ENCODE measurements at places on chromosomes 7 and 10.

DNA sequence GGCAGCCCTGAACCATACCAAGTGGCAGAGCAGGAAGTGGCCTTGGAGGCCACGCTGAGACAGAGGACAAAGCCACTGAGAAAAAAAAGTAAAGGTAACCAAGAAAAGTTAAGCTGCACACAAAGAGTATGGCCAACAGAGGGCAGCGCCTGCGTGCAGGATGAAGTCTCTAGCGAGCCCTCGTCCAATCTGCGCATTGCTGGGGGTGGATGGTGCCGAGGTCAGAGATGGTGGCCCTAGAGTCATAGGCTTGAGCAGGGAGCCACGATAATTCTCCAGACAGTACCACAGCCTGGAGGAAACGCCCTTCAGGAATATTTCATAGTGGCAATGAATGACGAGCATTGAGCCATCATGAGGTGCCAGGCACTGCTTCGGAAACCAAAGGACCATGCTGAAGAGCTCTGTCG lies 9.7 kb downstream of the ATP6V0E2 start:
- no peak for DNase-seq

DNA sequence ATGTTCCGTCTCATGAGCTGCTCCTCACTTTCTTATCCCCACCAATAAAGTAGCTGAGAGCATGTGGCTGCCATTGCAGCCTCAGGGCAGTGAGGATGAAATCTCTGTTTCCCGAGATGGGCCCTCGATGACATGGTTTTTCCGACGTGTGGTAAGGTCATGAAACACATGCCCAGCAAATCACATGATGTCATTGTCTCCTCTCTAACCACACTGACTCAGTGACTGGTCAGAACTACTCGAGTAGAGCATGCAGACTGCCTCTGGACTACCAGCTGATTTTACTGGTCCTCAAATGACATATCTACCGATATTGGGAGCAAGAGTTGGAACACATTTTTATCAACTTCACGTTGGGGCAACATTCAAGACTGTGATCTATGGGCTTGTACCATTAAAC lies 786.1 kb downstream of the CNTNAP2 start:
- DNase-seq, result no peak

- no peak for DNase-seq
These were observed 32.4 kb upstream of the MTPN start for GRCh38 chr7:136009488-136010079.

DNA sequence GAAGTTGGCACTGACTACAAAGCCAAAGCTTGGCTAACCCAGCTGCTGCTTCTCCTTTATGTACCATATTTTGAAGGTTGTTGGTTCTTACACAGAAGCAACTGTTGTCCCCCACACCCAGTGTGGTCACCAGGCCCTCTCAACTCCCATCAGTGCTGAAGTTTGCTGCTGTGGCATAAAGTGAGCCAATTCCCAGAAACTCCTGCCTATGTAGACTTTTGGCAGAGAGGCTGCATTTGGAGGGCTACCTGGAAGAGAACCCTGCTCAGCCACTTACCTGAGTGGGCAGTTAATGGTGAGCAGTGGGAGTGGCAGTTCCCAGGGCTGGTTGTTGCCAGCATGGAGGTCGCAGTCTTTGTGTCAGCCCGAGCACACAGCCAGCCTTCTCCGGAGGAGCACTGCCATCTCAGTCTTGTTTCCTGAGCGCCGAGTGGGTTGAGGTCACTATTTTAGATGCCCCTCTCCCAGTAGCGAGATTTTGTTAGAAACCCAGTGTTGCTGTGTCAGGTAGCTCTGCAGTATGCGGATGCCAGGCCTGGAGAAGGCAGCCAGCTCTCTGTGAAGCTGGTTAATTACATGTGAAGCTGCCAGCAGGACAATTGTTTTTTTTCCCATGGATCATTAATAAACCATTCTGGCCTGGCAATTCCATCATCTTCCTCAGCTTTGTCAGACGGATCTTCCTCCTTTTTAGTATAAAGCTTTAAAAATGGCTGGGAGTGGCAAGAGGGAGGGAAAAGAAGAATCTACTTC lies 24.5 kb downstream of the LRRC4 start:
- no peak for DNase-seq

- no peak for DNase-seq
These were observed 508.5 kb downstream of the DNAJB6 start for GRCh38 chr7:157845203-157845835.

DNA sequence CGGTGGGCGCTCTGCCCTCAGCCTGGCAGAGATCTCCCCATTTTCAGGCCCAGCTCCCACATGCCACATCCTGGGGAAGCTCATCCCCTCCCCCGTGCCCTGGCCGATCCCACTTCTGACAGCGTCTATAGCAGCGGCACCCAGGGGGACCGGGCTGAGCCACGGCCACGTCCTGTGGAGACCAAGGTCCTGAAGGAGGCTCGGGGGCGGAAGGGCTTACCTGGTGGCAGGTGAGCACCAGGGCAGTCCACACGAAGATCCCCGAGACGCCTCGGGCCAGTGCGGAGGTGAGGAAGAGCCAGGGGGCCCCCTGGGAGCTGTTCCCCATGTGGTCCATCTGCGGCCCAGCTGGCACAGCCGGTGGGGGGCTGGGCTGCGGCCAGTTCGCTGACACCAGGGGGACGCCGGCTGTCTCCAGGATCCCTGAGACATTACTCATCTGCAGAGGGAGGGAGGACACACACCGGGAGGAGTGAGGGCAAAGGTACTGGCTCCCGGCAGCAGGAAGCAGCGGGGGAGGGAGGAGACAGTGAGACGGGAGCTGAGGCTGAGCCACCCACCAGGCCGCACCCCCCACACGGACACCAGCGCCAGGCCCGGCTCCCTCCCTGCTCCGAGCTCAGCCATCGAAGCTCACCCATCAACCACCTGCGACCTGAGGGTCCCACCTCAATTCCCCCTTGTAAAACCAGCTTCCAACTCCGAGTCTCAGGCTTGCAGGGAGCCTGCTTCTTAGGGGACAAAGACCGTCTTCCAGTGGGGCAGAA lies 776 bp downstream of the TMEM184A start:
- no peak for DNase-seq

DNA sequence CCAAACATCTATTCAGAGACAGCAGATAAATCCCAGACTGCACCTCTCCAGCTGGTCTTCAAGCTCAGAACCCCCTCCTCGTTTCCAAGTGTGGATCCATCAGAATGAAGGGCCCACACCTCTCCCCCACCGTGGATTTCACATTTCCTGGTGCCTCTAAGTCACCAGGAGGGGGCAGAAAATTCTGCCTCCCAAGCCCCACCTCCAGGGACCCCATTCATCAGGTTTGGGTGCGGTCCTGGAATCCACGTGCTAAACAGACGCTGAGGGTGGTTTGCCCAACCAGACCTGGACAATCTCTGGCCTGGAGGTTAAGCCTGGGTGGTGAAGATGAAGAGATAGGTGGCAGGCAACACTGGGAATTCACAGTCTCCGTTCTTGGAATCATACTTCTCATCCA lies 92.4 kb downstream of the WDR11 start:
- no peak for DNase-seq

DNA sequence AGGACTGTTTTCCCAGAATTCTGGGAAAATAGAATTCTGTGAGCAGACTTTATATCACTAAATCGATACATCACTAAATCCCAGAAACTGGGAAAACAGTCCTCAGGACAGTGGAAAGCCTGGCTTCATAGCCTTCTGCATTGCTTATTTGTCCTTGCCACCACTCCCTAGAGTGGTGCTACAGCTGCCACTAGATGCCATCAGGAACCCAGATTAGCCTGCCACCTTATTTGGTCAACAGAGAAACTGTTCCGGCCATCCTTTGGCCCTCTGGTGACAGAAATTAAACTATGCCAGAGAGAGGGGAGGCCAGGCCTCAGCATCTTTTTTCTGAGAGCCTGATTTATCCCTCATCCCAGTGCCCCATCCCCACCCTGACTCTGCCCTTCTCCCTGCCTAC lies 19.6 kb upstream of the NFKB2 start:
- no peak for DNase-seq

DNA sequence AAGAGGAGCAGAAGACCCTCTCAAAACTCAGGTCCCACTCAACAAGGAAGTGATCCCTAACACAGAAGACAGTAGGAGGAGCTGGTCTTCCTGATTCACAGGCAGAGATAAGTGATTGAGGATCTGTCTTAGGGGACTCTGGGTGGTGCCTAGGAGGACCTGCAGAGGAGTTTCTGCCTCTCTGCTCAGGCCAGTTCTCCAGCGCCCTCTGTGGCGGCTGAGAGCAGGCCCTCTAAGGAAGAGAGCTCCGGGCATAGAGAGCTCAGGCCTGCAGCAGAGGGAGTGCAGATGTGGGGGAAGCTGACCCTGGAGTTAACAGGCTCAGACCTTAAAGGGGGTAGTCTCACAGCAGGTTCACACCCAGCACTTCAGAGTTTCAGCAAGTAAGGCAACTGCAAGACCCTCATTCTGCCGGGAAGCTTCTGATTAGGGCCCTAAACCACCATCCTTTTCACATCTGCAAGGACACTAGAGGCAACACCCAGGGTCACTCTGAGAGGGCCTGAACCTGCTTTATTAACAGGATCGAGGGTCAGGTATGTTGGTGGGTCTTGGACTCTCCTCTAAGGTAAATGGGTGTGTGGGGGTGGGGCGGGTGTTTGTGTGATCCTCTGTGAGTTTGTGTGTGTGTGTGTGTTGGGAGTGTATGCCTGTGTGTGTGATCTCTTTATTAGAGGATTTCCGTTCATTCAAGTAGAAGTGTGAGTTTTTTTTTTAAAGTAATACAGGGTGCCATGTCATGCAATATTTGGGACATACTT lies 57.6 kb upstream of the TARP start:
- no peak for DNase-seq

DNA sequence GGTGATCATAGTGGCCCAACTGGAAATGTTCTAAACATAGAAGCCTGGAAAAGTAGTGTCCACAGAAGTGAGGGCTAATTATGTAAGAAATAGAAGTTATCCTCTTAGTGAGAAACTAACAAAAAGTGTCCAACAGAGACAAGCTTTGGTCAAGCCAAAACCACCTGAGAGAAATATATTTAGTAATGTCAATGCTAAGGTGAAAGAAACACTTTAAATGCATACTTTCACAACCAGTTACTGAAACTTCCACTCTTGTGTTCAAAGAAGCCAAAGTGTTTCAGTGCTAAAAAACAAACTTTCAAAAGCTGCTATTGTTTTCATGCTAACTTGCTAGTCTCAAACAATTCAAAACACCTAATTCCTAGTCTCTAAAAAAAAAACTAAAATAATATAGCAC lies 18.1 kb downstream of the RAB11FIP2 start:
- DNase-seq, result no peak

DNA sequence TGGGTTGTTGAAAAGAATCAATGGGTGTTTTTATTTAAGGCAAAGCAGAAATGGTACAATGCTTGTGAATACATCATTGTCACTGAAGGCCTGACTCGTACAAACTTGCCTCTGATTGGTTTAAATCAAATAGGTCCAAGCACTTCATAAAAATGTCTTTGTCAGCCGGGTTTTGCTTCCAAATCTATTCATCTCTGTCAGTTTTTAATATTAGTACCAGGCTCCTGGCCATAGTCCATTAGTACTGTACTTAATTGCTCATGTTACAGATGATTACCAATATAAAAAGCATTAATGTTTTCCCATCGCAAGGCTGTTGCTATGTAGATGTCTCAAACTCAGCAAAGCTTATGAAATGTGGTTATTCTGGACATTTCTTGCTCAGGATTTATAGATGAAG lies 171.9 kb downstream of the ARID5B start:
- DNase-seq, result no peak

DNA sequence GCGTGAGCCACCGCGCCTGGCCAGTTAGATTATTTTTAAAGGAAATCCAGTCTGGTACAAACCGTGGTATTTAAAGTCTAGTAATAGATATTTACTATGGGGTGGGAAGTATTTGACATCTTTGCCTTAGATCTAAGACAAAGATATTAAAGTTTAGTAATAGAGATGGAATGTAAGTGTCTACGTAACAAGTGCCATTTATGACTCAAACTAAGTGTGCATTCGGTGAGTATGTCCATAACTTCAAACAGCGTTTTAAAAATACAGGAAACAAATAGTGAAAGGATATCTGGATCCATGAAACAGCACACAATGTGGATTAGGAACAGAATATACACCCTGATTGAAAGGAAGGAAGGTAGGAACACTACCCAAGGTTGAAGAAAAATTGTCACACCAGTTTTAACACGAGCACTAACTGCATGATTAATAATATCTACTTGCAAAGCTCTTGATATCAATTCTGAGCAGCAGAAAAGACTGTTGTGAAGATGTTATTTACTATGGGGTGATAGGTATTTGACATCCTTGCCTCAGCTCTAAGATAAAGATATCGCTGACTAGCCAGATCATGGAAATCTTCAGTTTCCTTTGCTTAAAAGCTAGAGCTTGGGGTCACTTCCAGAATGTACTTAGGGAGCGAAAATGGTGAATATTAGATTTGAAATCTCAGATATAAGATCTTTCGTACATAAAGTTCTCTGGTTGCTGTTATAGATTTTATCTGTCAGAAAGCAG lies 48.7 kb downstream of the EPC1 start:
- no peak for DNase-seq

- DNase-seq, result no peak
These were observed 152.6 kb downstream of the PTPN20 start for GRCh38 chr10:47063858-47064257.

GRCh38 chr7:131899271-131900030 lies 343.0 kb upstream of the PODXL start:
- no peak for DNase-seq

DNA sequence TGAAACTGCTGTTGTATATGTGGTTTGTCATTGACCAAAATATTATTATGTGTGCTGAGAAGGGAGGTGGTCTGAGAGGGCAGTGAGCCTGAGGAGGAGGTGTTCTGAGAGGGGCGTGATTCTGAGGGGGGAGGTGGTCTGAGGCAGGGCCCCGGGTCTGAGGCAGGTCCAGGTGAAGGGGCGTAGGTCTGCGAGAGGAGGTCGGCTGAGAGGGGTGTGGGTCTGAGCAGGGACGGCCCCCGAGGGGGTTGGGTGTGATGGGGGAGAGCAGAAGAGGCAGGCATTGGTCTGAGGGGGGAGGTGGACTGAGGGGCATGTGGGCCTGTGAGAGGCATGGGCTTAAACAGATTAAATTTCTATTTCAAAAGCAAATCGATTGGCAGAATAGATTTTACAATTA lies 32.4 kb downstream of the AKR1C4 start:
- no peak for DNase-seq

GRCh38 chr7:6385909-6386560 lies 61.7 kb downstream of the DAGLB start:
- no peak for DNase-seq

GRCh38 chr10:75431180-75432111 lies at the start of gene LRMDA:
Gene LRMDA, plus strand, starts transcription at chr10:75431624.
- no peak for DNase-seq

DNA sequence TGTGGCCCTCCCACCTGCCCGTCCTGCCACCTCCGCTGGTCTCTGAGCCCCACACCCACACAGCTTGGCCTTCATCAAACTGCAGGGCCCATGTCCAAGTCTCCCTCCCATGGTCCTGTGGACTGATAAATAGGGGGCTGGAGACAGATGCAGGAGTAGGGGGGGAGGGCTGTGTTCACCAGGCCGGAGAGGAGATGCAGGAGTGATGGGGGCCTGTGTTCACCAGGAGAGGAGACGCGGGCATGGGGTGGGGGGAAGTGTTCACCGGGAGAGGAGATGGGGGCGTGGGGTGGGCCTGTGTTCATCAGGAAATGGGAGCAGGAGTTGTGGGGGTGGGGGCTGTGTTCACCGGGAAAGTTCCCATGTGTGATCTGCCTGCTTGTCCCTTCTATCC lies 37.0 kb downstream of the JAKMIP3 start:
- DNase-seq, result no peak

GRCh38 chr7:111753968-111754367 lies 191.7 kb upstream of the IMMP2L start:
- DNase-seq, result no peak

Data from suprapubic skin (tissue), 4 donors.